ENCODE measurements at places on chromosomes 4 and X.

- no peak for DNase-seq
Observed at GRCh38 chr4:182169572-182169971, 73.6 kb upstream of the TENM3 start.

DNA sequence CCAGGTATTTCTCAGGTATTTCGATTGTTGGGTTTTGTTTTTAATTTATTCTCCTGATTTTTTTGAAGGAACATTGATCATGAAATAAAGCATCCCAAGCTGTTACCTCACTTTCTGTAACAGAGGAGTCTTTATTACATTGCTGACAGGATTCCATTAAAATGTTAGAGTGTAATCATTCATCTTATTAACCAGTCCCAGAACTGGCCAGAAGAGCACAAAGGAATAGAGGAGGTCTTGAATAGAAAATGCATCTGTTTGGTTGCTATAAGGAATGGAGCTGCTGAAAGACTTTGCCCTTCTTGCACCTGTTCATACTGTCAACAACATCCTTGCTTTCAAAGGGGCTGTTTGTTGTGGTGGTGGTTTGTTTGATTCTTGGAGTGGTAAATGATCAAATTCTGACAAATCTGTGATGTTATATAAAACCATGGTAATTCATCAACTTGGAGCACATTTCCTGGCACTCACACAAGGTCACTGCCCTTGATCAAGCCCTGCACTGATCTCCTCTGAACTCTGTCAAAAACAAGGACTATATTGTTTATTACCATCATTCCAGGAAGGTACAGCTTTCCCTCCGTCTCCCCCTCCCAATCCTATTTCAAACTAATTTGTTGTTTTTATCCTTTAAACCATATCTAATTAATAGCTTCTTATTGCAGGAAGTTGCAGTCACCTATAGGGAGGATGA, 215.8 kb downstream of the PCDH19 start:
- DNase-seq: no peak

DNA sequence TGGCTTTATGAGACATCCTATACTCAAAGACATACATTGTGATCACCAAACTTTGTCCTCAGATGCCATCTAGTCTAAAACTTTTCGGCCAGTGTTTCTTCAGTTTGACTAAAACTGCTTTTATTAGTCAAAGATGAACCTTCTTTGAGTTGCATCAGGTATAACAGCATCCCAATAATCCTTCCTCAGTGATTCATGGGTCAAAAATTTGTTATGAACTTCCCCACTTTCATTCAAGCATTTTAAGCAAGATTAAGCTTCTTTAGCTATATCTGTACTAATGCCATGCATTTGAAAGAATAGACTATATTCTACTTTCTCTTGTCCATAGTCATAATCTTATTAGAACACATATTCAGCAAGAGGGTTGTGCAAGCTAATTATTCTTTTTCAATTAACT, 1070.4 kb upstream of the ADGRL3 start:
- DNase-seq: no peak

DNA sequence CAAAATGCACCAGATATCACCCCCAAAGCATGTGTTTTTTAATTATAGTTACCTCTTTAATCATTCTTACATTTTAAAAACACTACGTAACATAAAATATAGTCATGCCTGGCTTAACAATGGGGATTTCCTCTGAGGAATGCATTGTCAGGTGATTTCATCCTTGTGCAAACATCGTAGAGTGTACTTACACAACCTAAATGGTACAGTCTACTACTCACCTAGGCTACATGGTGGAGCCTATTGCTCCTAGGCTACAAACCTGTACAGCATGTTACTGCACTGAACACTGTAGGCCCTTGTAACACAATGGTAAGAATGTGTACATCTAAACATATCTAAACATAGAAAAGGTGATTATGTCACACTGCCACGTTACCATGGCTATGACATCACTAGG, 208.6 kb downstream of the SPOCK3 start:
- no peak for DNase-seq

DNA sequence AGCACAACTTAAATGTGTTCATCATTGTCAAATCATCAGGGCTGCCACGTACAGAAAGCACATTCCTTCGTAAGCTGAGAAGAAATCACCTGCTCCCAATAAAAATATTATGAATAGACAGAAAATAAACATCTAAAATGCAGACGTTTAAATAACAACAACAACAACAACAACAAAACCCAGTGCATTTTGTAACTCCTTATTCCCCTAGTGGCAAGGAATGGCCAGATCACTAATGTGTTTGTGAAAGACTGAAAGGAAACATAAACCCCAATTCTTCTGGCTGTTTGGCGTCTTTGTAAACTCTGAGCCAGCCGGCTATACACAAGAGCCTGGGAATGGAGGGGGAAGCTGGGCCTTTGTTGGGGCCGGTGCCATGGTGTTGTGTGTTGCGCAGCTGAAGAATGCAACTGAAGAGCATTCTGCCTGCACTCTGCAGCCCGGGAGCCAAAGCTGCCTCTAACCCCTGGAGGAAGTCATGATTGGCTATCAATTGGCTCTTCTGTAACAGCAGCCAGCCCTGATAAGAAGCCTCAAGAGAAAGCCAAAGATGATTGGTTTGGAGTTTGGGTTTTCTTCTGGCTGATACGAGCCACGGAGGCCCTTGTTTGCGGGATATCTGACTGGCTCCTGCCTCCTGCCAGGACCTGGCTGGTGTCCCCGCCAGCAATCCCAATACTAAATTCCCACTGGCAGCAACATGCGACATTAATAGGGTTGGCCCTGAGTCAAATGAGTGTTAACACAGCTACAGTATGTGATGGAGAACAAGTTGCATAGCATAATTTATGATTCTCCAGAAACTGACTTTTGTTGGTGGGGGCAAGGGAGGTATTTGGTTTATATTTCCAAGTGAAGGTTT, 89.7 kb upstream of the TFDP3 start:
- DNase-seq: no peak

GRCh38 chrX:78687586-78687985, 28.5 kb upstream of the RTL3 start:
- no peak for DNase-seq

GRCh38 chr4:8831221-8832112, 40.2 kb downstream of the HMX1 start:
- DNase-seq: no peak

- no peak for DNase-seq
Observed at GRCh38 chr4:103482471-103482870, 237.3 kb downstream of the TACR3 start.

DNA sequence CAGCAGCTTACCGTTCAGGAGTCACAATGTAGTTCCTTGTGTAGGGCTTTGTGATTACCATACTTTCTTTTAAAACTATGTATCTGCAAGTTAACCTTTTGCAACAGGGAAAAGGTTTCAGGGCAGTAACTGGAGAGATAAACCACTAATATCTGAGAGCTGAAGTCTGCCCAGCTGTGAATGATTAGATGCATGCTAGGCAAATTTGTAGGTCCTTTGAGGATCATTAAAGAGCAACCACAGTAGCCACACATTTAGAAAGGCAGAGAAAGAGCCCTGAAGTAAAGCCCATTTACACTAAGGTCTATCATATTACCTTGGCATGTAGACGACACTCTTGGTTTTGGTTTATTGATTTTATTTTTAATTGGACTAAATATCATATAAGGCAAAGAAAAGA, 60.0 kb downstream of the ATP8A1 start:
- DNase-seq: no peak

DNA sequence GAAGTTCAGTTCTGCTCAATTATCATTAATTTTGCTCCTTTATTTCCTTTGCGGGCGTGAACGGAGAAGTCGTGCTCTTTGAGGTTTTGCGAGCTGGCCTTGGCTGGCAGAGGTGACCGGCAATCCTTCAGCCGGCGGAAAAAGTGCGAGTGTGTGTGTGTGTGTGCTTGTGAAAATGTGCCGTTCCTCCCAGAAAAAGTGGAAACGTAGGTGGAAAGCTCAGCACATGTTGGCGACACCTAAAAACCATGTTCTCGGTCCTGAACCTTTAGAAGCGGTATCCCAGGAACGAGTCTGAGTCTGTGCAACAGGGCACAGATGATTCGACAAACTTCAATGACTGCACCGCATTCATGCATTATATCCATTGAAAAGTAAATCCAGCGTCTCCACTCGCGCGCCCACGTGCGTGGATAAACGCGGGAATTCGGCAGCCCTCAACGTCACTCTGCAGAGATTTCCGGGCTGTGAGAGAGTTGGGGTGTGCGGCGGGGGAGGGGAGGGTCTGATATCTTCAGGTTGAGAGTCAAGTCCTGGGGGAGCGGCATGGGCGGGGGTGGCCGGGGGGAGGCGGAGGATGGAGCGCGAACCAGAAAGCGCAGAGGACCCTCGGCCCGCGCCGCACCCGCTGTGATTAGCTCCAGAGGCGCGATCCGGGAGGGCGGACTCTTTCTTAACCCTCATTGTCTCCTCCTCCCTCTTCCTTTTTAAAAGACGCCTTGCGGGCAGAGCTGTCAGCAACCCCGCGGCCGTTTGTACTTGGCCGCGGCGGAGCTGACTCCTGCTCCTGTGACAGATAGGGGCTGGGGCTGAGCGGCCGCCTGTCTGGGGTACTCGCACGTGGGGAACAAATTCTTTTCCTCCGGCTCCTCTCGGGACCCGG, at the start of gene SHISA3:
Gene SHISA3, plus strand, starts transcription at position 737 of the 883 bp plus-strand sequence. CDS start 569 bp downstream, outside the sequence.
- no peak for DNase-seq

DNA sequence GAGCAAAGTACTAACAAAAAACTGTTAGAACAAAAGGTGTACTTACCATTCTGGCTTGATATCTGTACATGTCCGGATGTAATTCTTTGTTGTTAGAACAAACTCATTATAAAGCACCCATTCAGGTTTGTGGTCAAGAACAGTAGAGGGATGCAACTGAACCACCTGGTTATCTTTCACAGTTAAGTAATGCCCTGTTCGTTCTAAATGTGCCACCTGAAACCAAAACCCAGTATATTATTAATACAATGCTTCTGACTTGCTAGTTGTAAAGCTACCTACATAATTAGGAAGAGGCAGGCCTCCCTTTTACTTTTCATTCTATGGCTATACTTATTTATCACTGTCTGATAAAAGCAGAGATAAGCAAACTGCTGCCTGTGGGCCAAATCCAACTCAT, 54.8 kb downstream of the DHX15 start:
- DNase-seq: no peak

DNA sequence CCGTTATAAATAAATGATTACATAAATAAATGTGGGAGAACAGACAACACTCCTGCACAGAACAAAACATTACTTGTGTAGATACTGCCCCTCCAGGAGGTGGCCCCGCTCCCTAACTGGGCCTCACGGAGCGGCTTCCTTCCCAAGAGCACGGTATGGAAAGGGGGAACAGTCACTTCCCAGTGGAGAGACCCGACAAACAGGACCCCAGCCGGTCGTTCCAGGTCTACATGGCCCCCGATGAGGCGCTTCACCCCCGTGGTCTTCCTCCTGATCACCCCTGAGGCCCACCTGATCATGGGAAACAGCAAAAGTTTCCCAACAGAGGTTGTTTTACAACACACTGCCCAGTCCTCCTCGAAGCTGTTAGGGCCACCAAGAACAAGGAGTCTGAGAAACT, 6.6 kb upstream of the SLC6A8 start:
- no peak for DNase-seq

DNA sequence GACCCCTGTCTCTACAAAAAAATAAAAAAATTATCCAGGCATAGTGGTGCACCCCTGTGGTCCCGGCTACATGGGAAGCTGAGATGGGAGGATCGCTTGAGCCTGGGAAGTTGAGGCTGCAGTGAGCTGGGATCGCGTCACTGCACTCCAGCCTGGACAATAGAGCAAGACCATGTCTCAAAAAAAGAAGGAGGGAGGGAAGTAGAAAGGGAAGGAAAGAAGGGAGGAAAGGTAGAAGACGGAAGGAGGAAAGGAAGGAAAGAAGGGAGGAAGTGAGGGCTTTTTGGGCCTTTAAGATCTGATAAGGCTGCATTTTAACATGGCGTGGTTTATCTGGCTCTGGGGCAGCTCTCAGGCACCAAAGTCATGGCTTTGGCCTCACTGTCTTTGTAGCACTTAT, 10.4 kb downstream of the PDK3 start:
- DNase-seq: no peak

DNA sequence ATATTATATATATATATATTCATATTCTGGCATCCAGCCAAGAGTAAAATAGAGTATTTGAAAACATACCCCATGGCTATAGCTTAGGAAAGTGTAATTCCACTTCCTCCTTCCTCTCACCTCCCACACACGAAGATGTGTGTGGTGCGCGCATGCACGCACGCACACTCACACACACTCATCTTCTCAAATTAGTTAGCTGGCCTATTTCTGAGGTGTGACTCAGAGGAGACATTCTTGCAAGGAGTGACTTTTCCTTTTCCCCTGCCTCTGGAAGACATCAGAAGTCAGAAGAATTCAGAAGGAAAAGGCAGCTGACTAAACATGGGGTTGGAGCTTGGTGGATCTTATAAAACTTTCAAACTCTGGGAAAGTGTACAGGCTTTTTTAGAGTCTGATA, 8.8 kb downstream of the ENPEP start:
- DNase-seq: peak; percentile 86

GRCh38 chrX:13033193-13033592, 11.2 kb downstream of the FAM9C start:
- DNase-seq: no peak

- DNase-seq: no peak
Observed at GRCh38 chr4:88967883-88968331, 89.1 kb downstream of the FAM13A start.

GRCh38 chrX:136039968-136040367, 54.7 kb downstream of the SLC9A6 start:
- no peak for DNase-seq

DNA sequence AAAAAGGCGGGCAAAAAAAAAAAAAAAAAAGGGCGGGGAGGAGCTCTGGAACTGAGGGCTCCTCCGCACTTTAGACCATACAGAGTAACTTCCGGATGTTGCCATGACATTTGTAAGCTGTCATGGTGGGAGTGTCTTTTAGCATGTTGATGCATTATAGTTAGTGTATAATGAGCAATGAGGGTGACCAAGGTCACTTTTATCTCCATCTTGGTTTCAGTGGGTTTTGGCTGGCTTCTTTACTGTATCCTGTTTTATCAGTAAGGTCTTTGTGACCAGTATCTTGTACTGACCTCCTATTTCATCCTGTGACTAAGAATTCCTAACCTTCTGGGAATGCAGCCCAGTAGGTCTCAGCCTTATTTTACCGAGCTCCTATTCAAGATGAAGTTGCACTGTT, 193.4 kb downstream of the UGT8 start:
- DNase-seq: no peak

GRCh38 chr4:152246659-152247058, 289.2 kb downstream of the FBXW7 start:
- DNase-seq: no peak

GRCh38 chr4:68489338-68489737, 42.1 kb downstream of the TMPRSS11E start:
- DNase-seq: no peak

DNA sequence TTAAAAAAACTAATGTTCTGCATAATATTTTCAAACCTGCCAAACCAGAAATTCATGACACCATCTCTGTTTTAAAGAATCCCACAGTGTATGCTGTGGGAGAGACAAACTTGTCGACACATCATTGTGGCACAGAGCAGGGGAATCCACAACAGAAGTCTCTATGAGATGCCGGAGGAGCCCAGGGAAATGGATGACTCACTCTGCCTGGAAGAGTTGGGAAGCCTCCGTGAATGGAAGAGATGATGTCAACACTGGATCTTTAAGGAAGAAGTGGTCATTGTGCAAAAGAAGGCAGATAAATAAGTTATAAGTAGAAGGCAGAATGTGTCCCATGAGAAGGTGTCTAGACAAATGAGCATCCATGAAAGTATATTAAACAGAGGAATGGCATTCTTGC, 595.1 kb downstream of the RAB28 start:
- DNase-seq: no peak

- DNase-seq: no peak
Observed at GRCh38 chr4:88045021-88045420, 37.6 kb downstream of the PKD2 start.

Data from EL (cell line).